Cortex of kidney (tissue), 1 donor: ENCODE measurements at places on chromosomes 4 and X.

- DNase-seq = no peak
These were observed 239.2 kb downstream of the ANK2 start for GRCh38 chr4:113288696-113289095.

GRCh38 chr4:41709844-41710481, 38.6 kb downstream of the PHOX2B start:
- no peak for DNase-seq

GRCh38 chr4:176967586-176967985, 174.9 kb upstream of the VEGFC start:
- no peak for DNase-seq

DNA sequence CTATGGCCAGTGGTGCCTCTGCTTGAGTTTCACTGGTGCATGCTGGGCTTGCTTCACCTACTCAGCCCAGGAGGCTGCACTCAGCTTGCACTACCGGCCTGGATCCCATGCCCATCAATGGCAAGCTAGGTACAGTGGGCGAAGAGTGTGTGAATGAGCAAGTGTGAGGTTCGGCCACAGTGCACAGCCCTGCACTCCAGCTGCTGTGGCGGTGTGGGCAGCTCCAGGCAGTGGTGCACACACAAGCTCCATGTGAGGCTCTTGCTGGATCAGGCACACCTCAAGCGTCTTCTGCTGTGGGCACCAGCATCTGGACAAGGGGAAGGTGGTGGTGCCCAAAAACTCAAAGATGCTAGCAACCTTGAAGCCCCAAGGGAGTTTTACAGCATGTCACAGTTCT, 820.9 kb upstream of the LCORL start:
- DNase-seq = no peak

- DNase-seq = no peak
These were observed 570 bp downstream of the WDR44 start for GRCh38 chrX:118346258-118347094.

GRCh38 chr4:60020389-60020788, 1179.7 kb upstream of the ADGRL3 start:
- no peak for DNase-seq

DNA sequence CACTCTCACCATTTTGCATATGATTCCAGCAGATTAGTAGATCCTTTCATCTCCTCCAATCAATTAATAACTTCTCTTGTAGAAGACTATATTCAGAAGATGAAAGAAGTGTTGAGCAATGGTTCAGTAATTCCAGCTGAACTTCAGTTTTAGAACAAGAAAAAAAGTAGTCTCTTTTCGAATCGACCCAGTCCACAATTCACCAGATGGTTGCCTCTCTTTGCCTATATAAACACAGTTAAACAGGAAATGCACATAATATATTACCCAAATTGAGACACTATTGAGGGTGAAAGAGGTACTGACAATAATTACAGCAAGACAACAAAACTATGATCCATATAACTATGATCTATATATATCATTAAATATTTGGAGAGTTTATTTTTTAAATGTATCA, 16.8 kb upstream of the FAM241A start:
- DNase-seq = no peak

GRCh38 chrX:53445977-53446376, 11.8 kb upstream of the HSD17B10 start:
- DNase-seq = no peak

- DNase-seq = no peak
These were observed 1.2 kb upstream of the CD40LG start for GRCh38 chrX:136646602-136647239.

- no peak for DNase-seq
These were observed 2.4 kb upstream of the SPARCL1 start for GRCh38 chr4:87531621-87532020.

- DNase-seq = no peak
These were observed 38.6 kb downstream of the ALG13 start for GRCh38 chrX:111719426-111720210.

GRCh38 chr4:123599920-123600810, 203.6 kb downstream of the SPRY1 start:
- no peak for DNase-seq

GRCh38 chrX:618761-619450, 11.7 kb upstream of the SHOX start:
- DNase-seq = no peak

DNA sequence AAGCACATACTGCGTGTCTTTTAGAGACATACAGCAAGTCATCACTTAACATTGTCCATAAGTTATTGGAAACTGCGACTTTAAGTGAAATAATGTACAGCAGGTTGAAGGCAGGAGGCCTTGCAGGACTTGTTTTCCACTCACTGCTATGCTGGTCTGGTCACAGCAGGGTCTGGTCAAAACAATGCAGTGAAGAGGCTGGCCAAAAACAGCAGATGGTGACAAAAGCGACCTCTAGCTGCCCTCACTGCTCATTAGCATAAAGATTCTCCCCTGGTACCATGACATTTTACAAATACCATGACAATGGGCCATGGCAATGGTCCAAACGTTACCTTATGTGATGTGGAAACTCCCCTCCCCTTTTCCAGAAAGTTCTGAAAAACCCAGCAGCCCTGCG, 1283.6 kb downstream of the FSTL5 start:
- DNase-seq = no peak

DNA sequence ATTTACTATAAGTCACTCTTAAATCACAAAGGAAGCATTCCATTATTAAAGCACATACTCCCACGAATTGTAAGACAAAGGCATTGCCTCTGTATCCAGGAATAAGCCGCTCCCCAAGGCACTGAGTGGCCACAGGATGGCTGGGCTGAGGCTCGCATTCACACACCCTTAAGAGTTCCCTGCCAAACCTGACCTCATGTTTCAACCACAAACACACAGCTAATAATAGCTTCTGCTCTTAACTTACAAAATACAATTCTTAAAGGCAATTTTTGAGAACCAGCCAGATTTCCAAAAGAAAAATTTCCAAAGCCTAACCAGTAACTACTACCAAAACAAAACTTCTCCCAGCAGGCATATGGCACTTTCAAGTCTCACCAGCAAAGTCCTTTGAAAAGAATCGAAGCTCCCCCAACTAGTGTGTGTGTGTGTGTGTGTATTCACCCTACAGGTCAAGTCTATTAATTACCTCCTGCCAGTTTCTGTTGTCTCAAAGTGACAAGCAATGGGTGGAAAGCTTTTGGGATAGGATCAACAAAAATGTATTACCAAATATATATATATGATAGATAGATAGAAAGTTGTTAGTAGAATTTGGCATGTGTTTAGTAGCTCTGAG, 36.0 kb downstream of the ARHGAP6 start:
- no peak for DNase-seq

DNA sequence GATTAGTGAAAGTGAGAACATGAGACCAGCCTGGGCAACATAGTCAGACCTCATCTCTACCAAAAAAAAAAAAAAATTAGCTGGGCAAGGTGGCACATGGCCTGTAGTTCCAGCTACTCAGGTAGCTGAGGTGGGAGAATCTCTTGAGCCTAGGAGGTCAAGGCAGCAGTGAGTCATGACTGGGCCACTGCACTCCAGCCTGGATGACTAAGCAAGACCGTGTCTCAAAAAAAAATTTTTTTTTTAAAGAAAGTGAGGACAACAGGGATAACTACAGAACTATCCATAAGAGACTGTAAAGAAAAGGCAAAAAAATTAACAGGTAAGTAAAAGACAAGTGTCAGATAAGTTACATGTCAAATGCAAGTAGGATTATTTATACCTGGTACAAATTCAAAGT, 13.5 kb upstream of the SPP1 start:
- no peak for DNase-seq

DNA sequence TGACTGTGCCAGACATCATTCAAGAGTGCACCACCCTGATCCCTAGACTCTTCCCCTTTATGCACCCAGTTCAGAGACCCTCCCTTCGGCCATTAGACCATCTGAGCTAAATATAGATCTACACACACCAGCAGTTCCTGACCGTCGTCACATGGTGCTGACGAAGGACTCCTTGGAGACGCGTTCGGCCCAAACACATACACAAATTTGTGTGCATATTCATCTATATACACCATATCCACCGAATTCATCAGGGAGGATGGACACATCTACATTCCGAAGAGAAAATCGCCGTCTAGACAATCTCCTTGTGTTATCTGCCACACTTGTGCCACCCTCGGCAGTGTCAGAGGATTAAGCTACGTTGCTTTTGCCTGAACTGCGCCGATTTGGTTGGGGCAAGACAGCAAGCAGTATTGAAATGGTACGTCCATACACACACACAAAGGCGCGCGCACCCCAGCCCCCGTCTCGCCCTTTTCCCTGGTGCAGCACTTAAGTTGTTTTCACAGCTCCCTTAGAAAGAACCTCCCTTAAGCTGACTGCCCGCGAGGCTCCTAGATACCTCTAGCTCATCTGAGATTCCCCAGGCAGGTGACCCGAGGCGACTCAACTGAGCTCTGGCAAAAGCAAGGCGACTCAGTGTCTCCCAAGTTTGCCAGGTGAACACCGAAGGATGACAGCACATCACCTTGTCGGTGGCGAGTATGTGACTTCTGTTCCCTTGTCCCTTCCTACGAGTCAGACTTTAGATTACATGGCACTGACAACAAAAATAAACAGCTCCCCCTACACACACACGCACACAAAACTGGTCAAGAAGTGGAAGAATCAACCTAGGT, 1.0 kb downstream of the RASGEF1B start:
- peak; percentile 5 for DNase-seq

GRCh38 chr4:610411-611261, 14.7 kb upstream of the PDE6B start:
- no peak for DNase-seq

DNA sequence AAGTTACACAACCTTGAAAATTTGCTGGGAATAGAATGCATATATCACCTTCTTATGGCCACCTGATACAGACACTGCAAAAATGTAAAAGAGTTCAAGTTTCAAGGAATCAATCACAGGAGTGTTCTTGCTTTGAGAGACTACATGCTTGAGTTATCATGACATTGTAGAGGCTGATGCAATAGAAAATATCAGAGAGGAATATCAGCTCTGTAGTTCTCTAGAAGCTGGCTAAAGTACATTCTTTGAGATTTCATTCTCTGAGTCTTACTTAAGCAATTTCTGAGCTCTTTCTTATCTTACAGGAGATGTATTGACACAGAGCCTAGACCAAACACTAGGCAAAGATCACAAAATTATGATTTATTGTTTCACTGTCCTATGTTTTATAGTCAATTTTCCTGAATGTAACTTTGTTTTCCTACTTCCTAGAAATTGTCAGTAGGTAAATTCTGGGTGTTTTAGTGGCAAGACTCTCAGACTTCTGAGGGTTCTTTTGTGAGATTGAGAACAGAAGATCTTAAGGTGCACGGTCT, 152.1 kb upstream of the HPGD start:
- no peak for DNase-seq
